Posterior cingulate gyrus (tissue), 11 donors: ENCODE measurements at places on chromosomes 3 and 15.

- DNase-seq = no peak
Observed at GRCh38 chr3:87509401-87509800, 233.0 kb upstream of the POU1F1 start.

- DNase-seq = no peak
Observed at GRCh38 chr15:68276668-68277067, 877 bp upstream of the FEM1B start.

- no peak for DNase-seq
Observed at GRCh38 chr3:119611664-119612063, 14.0 kb downstream of the PLA1A start.

GRCh38 chr15:91102546-91103330 lies 2.7 kb downstream of the SV2B start:
- no peak for DNase-seq

DNA sequence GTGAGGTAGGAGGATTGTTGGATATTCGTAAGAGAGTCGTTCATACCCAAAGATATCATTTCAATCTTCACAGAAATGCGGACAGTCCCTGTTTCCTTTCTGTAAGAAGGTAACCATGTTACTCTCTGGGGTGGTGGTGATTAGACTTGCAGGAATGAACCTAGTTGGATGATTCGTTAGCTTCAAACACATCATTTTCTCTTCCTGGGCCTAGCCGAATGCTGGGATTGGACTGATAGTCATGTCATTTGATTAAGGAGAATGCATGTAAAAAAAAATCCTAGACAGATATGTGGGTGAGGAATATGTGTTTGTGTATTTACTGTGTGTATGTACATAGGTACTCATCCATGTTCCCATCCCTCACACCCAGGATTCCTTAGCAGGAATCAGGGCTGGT lies 12.4 kb downstream of the SLCO3A1 start:
- DNase-seq = no peak

GRCh38 chr15:90887037-90887481 lies 2.8 kb downstream of the FES start:
- DNase-seq = no peak

DNA sequence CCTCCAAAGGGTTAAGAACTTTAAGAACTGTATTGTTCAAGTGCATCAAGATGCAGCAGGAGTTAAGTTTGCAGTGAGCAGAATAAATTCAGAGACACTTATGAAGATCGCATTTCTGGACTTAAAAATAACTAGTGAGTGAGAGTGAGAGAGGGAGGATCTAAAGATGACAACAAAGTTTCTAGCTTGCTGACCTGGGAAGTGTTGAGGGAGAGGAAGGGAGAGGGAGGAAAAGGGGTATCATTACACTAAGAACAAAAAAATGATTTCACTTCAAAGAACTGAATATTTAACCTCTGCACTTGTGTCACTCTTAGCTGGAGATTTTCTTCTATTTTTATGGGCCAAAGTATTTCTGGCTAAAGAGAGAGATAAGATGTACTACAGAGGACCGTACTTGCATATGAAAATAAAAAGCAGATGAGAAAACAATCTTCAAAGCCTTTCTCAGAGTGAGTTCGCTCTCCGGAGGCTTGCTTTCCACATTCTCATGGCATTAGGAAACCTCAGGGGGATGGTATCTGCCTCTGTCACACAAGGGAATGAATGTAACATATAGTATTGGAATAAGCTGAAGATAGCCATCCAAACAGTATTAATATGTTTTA lies 91.4 kb upstream of the TJP1 start:
- DNase-seq = no peak
